SJCRH30 (cell line): ENCODE measurements at places on chromosomes 3 and 15. TPM values are rescaled to one million over a fixed set of nuclear protein-coding genes. Genes with fewer than 3 reads are reported as not detected.

DNA sequence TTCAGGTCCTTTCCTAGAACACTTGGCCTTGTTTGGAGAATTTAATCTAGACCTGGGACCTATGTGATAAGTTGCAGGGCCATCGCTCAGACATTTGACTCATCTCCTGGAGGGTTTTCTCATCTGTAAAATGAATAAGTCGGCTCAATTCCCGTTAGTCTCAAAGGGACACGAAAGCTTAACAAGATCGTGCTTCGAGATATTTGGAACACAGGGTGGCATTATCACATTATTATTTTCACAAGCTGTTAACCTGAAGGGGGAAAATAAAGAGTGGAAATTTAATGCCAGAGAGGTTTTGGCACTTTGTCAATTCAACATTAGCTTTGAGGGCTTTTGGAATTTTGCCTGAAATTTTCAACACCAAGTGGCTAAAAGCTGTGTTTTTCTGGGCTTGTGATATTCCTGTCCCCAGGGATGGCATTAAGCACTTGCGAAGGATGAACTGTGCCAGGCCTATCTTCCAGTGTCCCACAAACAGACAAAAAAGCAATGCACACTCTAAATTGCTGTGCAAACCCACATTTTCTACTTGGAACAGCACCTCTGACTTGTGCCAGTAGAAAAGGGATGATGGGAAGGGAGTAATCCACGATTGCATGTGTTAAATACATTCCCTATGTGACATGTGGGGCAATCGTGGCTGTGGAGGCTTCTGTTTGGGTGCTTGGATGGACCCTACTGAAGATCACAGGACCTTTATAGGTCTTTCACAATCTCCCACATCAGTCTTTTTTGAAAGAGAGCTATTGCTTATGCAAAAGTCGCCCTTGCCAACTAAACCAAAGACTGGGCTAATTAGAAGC is 478.7 kb downstream of the MFSD1 start:
- no peaks in the 10 kb centered on the region for H3K36me3 ChIP-seq
- peak; percentile 6 for DNase-seq
- H3K27me3 ChIP-seq: no peaks in the 10 kb centered on the region
- no peaks in the 10 kb centered on the region for H3K4me1 ChIP-seq
- no peak overlapping the region for H3K27ac ChIP-seq

- no peak overlapping the region for H3K27ac ChIP-seq
- H3K27me3 ChIP-seq: no peaks in the 10 kb centered on the region
- H3K36me3 ChIP-seq: 0 out of 2 replicates have a peak, but pooled peaks cover 3% of the 10 kb centered on the region
- H3K4me1 ChIP-seq: no peaks in the 10 kb centered on the region
- DNase-seq: no peak
- no peak overlapping the region for H3K4me3 ChIP-seq
Measured at GRCh38 chr3:194397757-194398312, 1.2 kb downstream of the GP5 start.

DNA sequence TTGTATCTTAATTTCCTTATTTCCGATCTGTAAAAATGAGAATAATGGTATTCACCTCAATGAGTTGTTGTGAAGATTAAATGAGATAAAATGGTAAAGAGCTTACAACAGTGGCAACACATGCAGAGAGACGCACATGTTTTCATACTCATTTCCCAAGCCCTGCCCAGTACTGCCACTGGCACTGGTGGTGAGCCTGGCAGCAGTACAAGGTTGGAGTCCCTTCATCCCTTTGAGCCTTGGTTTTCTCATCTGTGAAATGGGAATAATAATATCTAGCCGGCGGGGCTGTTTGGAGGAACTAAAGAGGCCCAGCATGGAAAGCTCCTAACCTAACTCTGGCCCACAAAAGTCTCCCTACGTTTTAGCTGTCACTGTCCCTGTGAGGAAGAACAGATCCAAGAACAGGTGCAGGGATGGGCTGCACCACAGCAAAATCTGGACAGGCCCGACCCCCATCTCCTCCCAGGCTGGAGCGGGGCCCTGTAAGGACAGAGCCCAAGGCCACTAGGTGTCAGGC is 866 bp upstream of the CD276 start:
- H3K27ac ChIP-seq: peak overlapping the region; percentile 25; the same call in 1 of the 2 replicates
- peak overlapping the region; percentile 78 for H3K4me3 ChIP-seq
- no peak for DNase-seq
- no peaks in the 10 kb centered on the region for H3K27me3 ChIP-seq
- no peaks in the 10 kb centered on the region for H3K36me3 ChIP-seq

DNA sequence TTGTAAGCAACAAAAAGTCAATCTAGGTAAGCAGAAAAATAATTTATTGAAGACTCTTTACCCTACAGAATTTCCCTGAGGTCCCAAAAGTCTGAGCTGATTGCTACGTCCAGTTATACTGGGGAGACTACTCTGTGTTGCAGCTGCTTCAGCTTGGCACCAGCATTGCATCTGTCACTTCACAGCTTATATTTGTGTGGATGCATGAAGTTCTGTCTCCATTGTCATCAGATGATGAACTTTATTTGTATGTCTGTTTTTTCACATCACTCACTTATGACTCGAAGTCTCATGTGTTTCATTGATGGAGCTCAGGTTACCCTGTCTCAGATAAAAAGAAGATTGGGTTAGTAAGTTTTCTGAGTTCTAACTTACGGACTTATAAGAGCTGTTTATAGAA is 75.3 kb upstream of the LRRFIP2 start:
- no peak overlapping the region for H3K27ac ChIP-seq
- H3K4me3 ChIP-seq: no peak overlapping the region
- no peak for DNase-seq
- H3K36me3 ChIP-seq: peaks cover 6% of the 10 kb centered on the region

Gene ITIH1
- total RNA-seq: 0.04 TPM in 1 of 2 replicates, not detected in the other

Gene ADAMTS7
- 2.0 and 2.4 TPM in 2 replicates for total RNA-seq
